ENCODE measurements at places on chromosomes 2 and 18.

DNA sequence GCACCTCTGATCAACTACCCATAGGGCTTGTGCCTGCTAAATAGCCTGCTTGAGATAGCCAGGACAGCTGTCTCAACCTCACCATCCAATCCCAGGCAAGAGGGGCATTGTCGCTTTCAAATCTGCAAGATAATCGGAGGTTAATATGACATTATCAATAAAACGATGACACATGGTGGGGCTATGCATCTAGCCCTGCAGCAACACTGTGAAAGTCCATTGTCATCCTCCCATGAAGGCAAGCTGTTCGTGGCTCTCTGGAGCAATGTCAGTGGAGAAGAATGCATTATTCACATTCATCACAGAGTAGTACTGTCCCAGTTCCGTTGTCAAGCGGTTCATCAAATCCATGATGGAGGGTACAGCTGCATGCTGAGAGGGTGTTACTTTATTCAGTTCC lies 18.9 kb upstream of the KLHL23 start:
- DNase-seq = no peak

DNA sequence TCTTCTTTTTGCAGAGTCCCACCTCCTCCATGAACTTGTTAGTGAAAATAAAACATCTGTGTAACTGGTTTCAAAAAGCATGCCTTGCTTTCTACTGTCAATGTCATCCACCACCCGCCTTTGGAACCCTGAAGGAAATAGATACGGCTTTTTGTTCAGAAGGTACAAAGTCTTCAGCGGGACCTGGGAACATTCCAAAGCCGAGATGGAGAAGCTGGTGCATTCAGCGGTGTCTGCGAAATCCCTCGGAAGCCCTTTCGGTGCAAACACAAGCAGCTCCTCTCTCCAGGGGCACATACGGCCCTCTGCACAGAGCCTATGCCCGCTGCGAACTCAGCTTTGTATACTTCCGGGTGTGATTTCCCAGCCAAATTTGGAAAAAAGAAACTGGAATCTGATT lies 555.8 kb upstream of the SALL3 start:
- no peak for DNase-seq

DNA sequence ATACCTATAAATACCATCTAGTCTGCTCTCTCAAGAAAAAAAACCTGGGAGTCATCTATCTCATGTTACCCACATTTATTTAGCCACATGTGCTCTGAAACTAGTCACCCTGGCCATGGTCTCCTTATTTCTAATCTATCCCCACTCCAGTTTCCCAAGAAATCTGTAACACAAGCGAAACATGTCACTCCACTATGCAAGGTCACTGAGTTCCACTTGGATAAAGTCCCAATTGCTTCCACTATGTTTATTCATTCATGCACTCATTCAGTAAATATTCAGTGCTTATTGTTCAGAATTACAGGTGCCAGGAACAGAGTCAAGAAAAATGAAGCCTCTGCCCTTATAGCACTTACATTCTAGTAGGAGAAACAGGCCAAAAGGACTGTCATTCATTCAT lies 369.4 kb upstream of the CYRIA start:
- no peak for DNase-seq

GRCh38 chr2:164992818-164993217 lies 37.5 kb upstream of the SLC38A11 start:
- DNase-seq = peak; percentile 60

DNA sequence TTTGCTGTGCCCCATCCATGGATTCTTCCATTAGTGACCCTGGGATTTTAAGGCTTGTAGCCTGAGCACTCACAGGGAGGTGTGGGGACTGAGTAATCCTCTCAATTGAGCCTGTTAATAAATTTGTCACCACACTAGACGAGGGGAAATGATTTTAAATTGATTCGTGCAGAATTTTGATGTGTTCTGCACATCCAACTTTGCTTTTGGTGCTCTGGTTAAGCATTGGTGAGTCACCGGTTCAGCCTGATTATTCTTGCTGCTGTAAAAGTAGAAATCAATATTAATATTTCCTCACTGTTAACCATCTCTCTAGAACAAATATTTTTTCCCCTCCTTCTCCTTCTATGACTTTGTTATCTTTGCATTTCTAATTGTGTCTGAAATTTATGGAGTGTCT lies 482.0 kb downstream of the TSN start:
- DNase-seq = no peak

GRCh38 chr2:86468162-86469033 lies 27.2 kb downstream of the KDM3A start:
- DNase-seq = no peak

DNA sequence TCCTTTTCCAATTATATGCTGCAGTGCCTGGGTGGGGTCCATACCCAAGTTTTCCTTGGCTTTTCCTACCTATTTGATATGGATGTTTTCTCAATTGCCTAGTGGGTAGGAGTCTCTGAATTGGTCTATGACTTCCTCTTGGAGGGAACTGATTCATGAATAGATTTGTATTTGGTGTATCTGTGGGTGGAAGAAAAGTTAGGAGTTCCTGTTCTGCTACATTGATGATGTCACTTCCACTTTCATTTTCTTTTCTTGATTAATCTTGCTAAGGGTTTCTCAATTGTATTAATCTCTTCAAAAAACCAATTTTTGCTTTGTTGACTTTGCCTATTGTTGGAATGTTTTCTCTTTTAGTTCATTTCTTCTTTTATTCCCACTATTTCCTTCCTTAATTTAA lies 37.4 kb upstream of the SLC9A2 start:
- DNase-seq = no peak

GRCh38 chr2:227507963-227508362 lies 36.0 kb downstream of the AGFG1 start:
- DNase-seq = no peak

DNA sequence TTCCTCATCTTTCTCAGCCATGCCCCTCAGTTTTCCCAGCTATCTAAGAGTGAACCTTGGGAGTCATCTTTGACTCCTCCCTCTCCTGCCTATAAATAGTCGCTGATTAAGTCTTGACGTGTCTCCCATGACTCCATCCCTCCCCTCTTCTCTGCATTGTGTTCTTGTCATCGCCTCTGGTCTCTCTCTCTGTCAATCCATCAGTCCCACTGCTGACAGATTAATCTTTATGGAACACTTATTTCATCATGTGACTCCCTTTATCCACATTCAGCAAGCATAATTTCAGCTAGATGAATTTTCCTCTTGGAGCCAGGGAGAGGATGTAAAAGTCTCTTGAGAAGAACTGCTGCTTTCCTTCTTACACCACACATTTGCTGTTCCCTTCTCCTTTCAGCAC lies 9.4 kb downstream of the ADAM23 start:
- no peak for DNase-seq

- DNase-seq = no peak
These were observed 2.1 kb upstream of the GALNT3 start for GRCh38 chr2:165796129-165796528.

- DNase-seq = no peak
These were observed 54.4 kb downstream of the RAB31 start for GRCh38 chr18:9762526-9762925.

DNA sequence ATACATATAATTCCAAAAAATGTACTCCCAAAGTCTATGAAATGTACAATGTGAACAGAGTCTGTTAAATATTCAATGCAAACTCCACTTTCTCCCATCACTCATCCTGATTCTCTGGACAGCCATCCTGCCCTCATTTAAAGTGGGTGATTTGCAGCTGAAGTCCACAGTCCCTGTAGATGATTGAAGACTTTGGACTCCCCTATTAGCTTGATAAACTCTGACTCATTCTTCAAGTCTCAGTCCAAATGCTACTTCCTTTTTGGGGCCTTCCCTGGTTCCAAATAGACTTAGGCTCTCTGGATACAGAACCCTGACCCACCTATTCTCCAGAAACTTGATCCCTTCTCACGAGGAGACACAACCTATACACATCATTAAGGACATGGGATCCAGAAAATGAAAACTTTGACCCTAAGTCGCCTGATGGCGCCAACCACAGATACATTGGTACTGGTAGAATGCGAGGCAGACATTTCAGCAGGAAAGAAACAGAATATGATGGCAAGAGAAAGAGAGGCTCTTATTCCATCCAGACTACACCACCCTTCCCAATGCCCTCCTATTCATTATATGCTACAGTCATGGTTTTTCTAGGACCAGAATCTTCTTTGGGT lies 122.7 kb downstream of the VIT start:
- DNase-seq = no peak

- DNase-seq = no peak
These were observed 20.4 kb downstream of the EDAR start for GRCh38 chr2:108968619-108969018.

DNA sequence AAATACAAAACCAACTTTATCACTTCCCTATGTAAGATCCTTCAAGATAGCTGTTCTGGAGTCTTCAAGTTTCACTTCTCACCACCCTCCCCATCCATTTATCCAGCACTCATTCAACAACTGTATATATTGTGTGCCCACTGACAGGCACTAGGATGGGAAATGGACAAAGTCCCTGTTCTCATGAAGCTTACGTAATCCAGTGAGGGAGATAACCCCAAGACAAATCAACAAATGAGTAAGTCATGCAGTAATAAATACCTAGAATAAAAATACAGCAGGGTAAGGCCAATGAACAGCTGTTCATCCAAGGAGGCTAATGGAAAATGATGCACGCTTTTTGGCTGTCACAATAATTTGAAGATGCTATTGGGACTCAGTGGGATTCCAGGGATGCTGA lies 133.8 kb downstream of the MEMO1 start:
- DNase-seq = no peak

DNA sequence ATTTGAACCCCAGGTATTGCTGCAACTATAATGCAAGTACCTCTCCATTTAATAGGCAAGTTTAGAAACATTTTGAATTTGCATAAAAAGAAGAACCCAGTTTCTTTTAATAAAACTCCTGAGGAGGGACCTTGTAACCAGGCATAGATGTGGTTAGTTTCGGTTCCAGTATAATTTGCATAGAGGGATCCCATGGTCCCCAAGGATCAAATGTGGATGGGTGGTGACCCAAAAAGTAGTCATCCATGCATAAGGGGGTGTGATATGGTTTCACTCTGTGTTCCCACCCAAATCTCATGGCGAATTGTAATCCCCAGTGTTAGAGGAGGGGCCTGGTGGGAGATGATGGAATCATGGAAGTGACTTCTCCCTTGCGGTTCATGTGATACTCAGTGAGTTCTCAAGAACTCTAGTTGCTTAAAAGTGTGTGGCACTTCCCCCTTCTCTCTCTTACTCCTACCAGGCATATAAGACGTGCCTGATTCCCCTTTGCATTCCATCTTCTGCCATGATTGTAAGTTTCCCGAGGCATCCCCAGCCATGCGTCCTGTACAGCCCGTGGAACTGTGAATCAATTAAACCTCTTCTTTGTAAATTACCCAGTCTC lies 40.2 kb upstream of the SKA1 start:
- DNase-seq = no peak

DNA sequence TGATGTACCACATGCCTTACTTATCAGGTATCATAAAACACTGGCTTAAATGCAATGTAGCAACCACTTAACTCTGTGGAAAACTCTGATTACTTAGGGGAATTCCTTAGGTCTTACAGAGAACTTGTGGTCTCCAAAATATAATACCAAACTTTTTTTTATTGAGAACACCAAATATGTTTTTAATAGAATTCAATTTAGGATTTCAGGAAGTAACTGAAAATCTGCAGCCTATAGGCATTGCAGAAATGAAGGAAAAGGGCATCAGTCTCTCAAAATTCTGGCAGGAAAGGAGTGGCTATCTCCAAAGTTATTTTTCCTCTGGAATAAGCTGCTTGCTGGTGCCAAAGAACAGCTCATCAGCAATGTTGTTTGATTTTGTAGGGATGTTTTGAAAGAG lies 105.3 kb upstream of the UGP2 start:
- no peak for DNase-seq

DNA sequence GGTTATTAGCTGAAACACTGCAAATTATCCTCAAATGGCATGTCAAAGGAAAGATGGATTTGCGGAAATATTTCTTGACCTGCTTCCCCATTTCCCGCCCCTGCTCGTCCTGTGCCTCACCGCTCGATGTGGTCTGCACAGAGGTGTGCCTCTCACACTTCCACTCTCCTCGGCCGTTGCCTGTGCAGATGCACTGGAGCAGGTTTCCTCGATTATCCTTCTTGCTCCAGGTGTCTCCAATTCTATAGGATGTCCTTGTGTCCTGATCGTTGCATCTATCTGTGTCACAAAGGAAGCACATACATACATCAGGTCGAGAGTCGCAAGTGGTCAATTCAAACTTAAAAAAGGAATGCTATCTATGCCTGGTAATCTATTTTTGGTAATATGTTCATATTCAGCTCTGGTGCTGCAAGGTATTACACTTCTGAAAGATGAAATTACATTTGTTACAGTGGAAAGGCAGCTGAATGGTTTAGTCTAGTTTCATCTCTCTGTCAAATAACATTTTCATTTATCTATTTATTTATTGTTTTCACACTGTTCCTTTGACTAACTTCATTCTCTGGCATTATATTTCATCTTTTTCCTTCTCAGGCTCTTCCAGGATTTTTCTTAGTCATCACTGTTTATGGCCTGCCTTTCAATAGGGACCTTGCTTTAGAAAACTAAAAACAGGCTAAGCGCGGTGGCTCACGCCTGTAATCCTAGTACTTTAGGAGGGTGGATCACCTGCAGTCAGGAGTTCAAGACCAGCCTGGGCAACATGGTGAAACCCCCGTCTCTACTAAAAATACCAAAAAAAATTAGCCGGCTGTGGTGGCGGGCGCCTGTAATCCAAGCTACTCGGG lies 7.6 kb downstream of the FN1 start:
- DNase-seq = no peak

GRCh38 chr2:183029219-183029618 lies 9.0 kb downstream of the NCKAP1 start:
- DNase-seq = no peak

- no peak for DNase-seq
These were observed 38.7 kb downstream of the FANCL start for GRCh38 chr2:58202404-58202803.

DNA sequence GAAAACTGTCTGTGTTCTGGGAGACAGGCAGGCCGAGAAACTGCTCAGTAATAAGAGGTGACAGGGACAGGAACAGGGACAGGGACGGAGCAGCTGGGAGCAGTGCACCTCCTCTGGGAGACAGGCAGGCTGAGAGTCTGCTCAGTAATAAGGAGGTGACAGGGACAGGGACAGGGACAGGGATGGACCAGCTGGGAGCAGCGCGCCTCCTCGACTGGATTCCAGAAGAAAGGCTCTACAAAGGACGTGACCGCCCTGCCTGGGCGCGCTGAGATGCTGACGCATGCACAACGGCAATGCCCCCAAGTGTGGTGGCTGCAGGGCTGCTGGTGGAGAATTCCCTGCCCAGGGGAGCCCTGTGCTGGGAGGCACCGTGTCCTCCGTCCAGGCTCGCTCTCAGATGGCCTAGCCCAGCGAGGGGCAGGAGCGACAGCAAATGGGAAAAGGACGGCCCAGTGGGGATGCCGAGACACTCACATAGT lies 44.2 kb upstream of the PXDN start:
- DNase-seq = no peak

- DNase-seq = no peak
These were observed 327.7 kb downstream of the RAD51AP2 start for GRCh38 chr2:17190527-17190926.

All from glomerular endothelial cell (primary cell).